Stimulated activated CD8-positive, alpha-beta memory T cell treated with anti-CD3 and anti-CD28 coated beads, Interleukin-15, amount 100 ng/mL, for 4 hours (primary cell): ENCODE measurements at places on chromosomes 16 and 17.
A peak's percentile ranks its signal among the peaks of the same experiment; 100 is the strongest.

DNA sequence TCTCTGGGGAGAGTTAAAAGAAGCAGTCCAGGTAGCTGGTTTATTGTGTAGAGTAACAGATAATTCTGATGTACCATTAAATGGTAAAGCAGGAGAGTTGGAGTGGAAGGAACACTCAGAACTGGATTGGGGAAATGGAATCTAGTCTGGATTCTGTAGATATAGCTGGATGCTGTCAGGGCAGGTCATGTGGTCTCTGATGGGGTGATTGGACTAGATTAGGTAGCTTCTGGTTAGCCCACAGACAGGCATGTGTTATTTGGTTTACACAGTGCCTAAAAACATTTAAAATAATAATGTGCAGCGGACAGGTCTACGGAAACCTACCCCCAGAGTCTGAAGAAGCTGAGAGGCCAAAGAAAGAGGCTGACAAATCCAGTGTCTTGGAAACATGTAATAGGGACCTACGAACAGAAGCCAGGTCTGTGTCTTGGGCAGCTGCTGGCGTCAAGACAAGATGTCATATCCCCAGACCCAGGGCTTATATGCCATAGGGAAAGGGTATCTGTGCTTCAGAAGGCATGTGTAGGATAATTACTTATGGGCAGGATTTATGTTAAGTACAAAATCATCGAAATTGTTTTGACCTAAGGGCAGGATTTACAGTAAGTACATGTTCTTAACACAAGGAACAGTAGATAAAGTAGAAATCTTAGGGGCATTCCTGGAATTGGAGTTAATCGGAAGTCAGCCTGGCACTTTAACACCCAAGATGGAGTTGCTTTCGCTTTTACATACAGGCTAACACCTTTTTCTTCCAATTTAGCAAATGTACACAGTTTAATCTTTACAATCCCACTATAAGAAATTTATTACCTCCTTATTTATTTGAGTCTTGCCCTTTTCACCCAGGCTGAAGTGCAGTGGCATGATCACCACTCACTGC lies 12.4 kb downstream of the LUC7L3 start:
- DNase-seq = no peak

- DNase-seq = no peak
Measured at GRCh38 chr16:82456683-82457082, 170.1 kb upstream of the CDH13 start.

- DNase-seq = no peak
Measured at GRCh38 chr16:2229091-2229490, 5.7 kb downstream of the E4F1 start.

- DNase-seq = peak; percentile 35
Measured at GRCh38 chr16:27314161-27314723, 468 bp downstream of the IL4R start.

- DNase-seq = no peak
Measured at GRCh38 chr17:73394512-73395450, 83.0 kb upstream of the CDC42EP4 start.

GRCh38 chr16:86016201-86016965 lies 117.4 kb downstream of the IRF8 start:
- no peak for DNase-seq

- no peak for DNase-seq
Measured at GRCh38 chr16:83138976-83139690, 512.4 kb downstream of the CDH13 start.

DNA sequence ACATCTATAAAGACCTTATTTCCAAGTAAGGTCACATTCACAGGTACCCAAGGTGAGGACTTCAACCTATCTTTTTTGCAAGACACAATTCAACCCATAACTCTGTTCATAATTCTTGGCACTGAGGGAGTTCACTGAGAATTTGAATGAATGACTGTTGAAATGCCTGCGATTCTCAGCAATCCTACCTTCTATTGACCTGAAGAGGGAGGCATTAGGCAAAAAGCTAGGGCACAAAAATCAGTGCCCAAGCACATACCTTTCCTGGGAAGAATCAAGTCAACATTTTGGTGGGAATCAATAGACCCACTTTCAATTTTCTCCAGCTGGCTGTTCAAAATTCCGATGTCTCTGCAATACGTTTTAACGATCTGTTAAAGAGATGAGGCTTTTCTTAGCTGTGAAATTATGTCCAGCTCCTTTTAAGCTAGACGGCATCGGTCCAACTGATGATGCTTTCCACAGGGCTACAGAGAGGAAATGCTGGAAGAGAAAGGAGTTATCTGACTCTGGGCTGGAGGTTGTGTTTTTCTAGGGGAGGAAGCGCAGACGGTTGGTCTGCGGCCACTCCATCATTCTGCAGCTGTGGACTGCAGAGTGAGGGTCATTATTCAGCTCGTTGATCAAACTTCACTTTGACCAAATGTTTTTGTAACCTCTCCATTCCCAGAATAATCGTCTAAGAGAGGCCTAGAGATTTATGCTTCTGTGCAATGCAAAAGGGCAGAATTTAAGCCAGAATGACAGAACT lies 25.2 kb downstream of the BCO1 start:
- DNase-seq = no peak
